ENCODE measurements at places on chromosomes 3 and 15.

DNA sequence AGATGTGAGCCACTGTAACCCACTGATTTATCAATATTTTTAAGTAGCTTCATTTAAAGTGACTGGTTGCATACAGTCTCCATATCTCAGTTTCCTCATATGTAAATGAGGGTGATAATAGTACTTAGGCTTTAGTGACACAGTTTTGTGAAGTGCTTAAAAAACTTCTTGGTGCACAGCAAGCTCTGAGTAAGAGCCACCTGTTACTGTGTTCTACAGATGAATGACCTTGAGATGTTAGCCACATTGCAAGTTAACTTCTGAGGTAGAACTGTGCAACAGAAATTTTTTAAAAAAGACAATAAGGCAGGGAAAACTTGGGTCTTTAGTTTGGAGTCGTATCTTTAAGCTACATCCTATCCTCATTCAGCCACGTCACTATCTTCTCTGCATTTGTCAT lies 43.1 kb downstream of the PCCB start:
- DNase-seq = no peak

GRCh38 chr15:66287461-66288057 lies 5.8 kb upstream of the DIS3L start:
- DNase-seq = no peak

DNA sequence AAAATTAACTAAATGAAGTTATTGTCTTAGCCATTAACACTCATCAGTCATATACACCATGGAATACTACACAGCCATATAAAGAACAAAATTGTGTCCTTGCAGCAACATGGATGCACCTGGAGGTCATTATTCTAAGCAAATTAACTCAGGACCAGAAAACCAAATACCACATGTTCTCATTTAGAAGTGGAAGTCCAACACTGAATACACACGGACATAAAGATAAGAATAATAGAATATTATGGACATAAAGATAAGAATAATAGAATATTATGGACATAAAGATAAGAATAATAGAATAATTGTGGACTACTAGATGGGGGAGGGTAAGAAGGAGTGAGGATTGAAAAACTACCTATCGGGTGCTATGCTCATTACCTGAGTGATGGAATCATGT lies 122.3 kb downstream of the CHL1 start:
- DNase-seq = no peak

- DNase-seq = no peak
Measured at GRCh38 chr3:139328356-139328755, 15.5 kb upstream of the MRPS22 start.

DNA sequence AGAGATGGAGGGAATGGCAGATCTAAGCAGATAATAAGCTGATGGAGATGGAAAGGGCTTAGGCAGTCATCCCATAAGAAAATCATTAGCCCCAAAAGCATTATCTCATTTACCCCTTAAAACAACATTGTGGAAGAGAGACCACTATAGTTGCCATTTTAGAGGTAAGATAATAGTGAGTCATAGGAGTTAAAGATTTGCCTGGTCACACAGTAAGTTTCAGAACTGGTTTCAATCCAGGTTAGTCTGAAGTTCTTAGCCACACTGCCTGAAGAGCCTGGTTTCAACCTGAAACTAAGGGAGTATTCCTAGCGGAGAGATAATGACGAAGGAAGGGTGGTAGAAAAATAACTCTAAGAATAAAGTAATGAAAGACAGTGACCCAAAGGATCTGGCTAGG lies 13.0 kb upstream of the UBR1 start:
- DNase-seq = no peak

DNA sequence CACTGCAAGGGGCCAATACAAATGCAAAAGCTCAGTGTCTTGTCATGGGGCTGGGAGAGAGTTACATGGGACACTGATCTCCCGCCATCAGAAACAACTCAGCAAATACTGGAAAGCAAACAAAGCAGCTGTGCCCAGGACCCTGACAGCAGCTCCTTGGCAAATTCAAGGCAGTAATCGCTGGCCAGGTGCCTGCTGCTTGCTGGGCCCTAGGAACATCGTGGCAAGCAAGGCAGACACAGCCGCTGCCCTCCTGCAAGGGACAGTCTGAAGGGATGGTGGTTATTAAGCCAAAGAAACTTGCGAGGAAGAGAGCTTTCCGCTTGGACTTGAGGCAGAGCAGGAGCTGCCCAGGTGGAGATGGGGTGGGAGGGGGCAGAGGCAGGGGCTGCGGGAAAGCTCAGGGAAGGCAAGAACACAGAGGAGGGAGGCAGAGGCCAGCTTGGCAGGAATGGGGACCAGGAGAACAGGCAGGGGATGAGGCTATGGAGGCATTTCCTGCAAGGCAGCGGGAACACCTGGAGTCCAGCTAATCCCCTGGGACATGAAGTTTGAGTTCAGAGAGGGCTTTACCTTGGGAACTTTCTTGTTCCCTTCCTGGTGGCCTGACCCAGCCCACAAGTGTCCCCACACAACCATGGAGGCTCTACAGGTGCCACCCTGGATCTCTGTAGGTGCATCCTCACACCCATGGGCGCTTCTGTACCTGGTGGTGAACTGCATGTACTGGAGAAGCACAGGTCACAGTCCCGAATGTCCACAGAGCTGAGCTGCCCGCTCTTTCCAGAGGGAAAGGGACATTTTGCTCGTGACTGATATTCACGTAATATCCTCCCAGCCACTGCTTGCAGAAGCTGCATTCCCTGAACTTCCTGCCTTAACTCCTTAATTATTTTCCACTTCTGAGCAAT lies 78.7 kb upstream of the ATP2B2 start:
- no peak for DNase-seq

GRCh38 chr3:31848911-31849310 lies 132.2 kb downstream of the OSBPL10 start:
- DNase-seq = no peak

DNA sequence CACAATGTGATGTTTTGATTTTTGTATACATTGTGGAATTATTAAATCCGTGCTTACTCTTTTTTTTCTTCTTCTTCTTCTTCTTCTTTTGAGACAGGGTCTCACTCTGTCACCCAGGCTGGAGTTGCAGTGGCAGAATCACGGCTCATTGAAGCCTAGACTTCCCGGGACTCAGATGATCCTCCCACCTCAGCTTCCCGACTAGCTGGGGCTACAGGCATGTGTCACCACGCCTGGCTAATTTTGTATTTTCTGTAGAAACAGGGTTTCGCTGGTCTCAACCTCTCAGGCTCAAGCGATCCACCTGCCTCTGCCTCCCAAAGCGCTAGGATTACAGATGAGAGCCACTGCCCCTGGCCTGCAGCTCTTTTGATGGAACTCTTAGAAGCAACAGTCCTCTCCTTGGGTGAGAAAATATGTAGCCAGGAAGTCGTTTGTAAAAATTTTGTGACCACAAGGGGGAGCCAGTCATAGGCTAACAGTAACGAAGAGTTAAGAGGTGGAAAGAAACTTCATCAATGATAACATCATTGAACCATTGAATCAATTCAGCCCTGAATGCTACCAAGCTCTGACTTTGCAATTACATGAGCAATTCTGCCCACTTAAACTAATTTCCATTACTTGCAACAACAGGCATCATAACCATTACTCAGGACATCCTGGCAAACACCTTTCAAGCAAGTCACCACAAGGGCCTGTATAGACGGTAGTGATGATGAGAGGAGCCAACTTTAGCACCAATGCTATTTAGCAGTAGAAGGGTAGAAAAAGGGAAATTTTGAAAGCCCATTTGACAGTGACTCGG lies 16.7 kb upstream of the CMTM7 start:
- DNase-seq = peak; percentile 27

DNA sequence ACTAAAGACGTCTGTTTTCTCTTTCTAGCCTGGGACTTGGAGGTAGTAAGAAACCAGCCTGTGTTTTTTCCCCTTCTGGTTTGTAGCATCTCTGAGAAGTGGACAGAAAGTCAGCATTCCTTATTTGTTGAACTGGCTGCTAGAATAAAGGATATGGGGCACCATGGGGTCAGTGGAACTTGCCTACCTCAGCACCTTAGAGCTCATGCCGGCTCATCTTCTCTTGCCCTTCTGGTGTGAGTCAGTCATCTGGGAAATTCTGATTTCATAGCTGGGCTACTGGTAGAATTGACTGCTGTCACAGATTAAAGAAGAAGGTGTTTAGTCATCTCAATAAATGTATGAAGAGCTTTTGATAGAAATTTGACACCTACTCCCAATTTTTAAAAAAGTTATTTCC lies 202.7 kb upstream of the TOPAZ1 start:
- DNase-seq = no peak

GRCh38 chr3:47365213-47366153 lies 15.3 kb upstream of the PTPN23 start:
- DNase-seq = peak; percentile 32

DNA sequence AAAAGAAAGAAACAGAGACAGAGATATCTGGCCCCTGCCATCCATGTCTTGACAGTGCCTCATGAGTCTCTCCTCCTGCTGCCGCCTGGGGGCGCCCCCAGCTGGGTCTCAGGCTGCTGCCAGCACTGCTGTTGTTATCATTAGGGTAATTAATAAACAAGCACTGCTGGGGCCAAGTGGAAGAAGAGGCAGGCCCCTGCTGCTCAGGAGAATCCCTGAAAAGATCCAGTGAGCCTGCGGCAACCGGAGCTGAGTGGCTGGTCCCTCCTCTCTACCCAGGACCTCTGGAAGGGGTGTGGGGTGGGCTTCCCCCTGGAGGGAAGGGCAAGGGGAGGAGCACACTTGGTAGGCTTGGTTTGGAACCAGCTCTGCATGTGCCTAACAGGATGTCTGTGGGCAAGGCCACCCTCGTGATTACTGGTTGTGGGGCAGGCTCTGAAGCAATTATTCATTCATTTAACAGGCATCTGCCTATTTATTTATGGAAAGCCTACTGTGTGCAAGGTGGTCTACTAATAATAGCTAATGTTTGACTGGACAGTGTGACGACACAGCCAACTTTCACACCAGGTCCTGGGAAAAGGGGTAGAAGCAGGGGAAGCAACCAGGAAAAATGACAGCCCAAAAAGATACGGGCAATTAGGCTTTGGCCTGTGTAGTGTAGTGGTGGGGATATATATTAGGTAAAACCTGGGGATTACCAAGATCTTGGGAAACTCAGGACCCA lies 1.2 kb upstream of the TYRO3 start:
- no peak for DNase-seq

GRCh38 chr15:62748196-62748595 lies 294.4 kb upstream of the TPM1 start:
- DNase-seq = no peak

DNA sequence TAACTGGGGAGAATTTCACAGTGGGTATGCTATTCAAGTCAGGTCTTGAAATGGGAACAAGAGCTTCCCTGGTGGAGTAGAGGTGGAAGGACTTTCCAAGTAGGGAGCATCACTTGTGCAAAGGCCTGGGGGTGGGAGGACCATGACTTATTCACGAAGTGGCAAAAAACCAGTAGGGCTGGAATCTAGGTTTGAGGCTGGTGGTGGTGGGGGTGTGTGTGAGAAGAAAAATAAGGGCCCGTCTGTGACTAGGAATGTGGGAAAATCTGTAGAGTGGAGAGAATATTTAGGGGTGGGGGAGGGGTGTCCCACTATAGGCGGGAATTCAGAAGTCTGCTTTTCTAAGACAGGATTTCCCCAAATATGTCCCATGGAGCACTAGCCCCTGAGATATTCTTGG lies 271.9 kb upstream of the TBL1XR1 start:
- DNase-seq = no peak

DNA sequence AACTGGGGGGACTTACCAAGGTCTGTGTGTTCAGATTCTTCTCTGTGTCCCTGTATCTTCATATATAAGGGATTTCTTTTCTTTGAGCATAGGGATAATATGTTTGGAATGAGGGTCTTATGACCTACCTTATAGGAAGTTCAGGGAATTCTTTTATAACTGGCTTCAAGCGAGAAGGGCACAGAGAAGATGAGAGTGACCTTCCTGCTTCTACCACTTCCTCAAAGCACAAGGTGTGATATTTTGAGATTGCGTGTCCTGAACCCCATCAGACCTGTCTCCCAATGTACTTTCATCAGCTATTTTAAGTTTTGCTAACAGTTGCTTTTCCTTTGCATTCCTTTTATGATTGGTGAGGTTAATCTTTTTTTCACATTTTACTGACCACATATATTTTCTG lies 3.1 kb upstream of the PSMD6 start:
- DNase-seq = no peak

- no peak for DNase-seq
Measured at GRCh38 chr3:37171144-37171543, 3.2 kb downstream of the LRRFIP2 start.

DNA sequence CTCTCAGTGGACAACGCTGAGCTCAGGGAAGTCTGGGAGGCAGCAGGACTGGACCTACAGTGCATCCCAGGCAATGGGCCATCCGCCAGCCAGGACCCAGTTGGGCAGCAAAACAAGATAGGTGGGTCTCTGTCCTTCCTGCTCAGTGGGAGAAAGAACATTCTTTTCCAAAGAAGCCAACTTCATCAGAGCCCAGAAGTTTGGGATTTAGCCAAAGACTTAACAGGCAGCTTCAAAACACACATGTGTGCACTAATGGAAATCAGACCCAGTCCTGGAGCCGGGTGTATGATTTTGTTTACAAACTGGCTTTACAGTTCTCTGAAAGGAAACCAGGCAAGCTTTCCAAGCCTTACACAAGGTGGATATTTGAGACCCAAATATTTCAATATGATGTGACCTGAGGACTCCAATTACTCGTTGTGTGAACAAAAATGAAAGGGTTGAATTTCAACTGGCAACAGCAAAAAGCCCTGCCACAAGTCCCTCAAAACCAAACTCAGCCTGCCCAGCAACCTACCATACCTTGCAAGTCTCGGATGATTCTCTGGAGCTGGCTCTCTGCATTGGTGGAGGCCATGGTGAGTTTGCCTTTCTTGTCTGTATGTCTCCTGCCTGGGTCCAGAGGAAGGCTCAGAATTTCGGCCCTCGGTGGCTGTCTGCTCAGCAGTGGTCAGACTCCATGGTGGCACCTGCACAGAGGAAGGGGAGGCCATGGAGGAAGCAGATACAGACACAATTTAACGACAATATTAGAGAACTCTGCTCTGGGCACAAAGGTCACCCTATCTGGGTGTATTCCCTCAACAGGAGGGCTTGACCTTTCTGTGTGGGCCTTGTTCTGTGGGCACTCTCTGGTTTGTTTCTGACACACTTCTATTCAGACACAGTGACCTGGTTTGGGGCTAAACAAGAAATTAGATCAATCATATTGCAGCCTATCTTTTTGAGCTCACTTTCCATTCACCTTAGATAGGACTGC lies 11.0 kb downstream of the FYCO1 start:
- DNase-seq = no peak

- no peak for DNase-seq
Measured at GRCh38 chr3:45795509-45795881, 841 bp downstream of the SLC6A20 start.

GRCh38 chr15:58684036-58684710 lies 65.3 kb downstream of the ADAM10 start:
- no peak for DNase-seq
